ENCODE measurements at places on chromosomes 1 and 21.
A peak's percentile ranks its signal among the peaks of the same experiment; 100 is the strongest.

DNA sequence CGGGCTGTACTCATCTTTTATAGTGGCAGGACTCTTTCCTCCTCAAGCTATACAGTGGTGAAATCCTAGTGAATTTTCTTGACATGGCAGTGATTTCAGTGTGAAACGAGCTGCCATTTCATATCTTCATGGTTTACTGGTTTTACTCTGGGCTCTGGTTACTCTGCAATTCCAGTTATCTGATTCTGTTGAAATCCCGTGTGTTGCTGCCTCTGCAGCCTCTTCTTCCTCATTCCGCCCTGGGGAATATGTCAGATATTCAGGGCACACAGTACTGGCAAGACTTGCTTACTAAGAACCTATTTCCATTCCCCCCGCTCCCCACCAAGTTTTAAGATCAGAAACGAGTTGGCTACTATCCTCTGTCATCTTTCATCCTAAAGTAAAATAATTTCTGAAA, 7.9 kb upstream of the OR2B11 start:
- peaks cover 9% of the 10 kb centered on the region for H3K27me3 ChIP-seq
- H3K27ac ChIP-seq, result no peak overlapping the region
- H3K4me3 ChIP-seq, result no peak overlapping the region
- H3K36me3 ChIP-seq, result no peaks in the 10 kb centered on the region

GRCh38 chr1:248753708-248754280, 1.8 kb downstream of the LYPD8 start:
- no peak overlapping the region for H3K4me3 ChIP-seq
- peaks cover 14% of the 10 kb centered on the region for H3K4me1 ChIP-seq
- H3K27me3 ChIP-seq, result peaks cover 8% of the 10 kb centered on the region
- DNase-seq, result no peak

DNA sequence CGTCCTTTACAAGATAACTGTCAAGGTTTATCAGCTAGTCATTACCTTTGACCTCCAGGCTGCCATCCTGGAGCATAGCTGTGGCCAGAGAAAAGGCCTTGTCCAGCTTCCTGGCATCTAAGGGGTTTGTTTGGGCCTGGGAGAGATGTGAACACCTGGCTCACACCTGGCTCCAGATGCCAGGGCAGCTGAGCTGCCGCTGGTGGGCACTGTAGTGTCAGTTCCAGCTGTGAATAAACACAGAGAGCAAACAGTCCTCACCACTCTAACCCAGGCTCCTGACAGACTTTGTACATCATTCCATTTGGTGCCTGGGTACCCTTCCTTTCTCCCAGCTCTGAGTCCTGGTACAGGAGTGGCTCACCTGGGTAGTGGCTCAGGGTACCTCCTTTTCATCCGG, 14.3 kb upstream of the KCNA10 start:
- DNase-seq, result no peak
- no peaks in the 10 kb centered on the region for H3K27me3 ChIP-seq
- H3K36me3 ChIP-seq, result no peaks in the 10 kb centered on the region
- H3K4me3 ChIP-seq, result no peak overlapping the region
- H3K4me1 ChIP-seq, result no peaks in the 10 kb centered on the region

DNA sequence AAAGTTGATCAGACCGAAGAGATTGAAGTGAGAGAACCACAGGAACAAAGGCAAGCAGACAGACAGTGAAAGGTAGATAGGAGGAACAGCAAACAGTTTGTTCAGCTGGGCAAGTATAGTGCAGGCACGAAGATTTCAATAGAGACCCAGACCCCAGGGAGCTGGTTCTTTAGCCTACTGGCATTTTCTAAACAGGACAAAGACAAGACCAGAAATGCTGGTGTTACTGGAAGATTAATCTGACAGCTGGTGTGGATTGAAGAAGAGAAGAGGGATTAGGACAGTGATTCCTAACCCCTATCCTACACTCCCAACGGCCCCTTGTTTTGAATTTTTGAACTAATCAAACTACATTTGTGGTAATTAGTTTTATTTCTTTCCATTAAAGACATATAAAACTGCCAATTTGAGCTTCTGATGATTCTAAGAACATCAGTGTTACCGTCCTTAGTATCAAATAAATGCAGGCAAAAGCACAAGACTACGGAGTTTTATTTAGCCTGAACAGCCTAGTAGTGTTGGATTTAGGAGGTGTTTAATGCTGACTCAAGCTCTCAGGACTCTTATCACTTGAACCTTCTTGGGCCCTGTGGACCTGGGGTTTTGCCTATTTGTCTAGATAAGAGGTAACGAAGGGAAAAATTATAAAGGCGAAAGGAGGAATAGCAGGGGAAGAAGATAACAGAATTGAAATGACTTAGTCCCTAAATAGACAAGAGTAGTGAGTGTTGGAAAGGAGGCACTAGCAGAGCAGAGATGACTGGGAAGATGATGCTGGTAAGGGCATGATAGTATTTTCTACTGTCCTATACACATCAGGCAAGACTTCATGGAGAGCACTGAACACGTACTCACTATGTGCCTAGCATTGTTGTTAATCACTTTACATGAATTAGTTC, 2.0 kb downstream of the NPL start:
- H3K27me3 ChIP-seq, result no peaks in the 10 kb centered on the region
- H3K36me3 ChIP-seq, result peaks cover 15% of the 10 kb centered on the region
- no peak overlapping the region for H3K4me3 ChIP-seq
- no peak overlapping the region for H3K27ac ChIP-seq
- peaks cover 20% of the 10 kb centered on the region for H3K4me1 ChIP-seq

DNA sequence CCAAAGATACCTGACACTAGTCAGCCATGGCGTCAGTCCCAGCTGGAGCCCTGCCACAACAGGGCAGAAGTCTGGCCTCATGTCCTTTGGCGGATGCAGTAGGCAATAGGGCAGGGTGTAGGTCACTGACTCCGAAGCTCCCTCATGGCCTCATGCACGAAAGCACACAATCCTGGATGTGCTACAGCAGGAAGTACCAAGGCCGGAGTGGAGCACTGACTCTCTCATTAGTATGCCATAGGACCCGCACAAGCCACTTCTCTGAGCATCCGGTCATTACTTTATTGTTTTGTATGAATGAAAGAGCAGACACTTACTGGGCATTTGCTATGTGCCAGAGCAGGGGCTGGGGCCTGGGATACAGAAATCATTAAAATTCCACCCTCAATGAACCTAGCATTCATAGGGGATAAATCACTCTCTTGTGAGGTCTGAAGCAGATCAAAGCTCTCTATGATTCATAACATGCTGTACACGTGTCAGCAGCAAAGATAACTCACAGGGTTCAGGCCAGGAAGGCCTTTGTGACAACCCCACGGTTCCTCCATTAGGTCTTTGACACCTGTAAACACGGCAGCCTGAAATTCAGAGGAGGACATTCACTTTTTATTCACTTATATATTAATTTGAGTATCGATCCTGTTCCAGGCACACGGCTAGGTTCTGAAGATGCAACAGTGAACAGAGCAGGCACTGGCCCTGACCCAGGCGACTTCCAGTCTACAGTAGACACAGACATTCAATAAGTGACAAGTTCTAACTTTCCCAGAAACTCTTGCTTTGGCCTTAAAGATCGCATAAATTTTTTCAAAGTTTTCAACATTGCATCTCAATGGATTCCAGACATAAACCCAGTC, 357.9 kb upstream of the USP24 start:
- H3K27ac ChIP-seq, result no peak overlapping the region
- DNase-seq, result no peak
- no peak overlapping the region for H3K4me3 ChIP-seq
- peaks cover 12% of the 10 kb centered on the region for H3K27me3 ChIP-seq
- H3K4me1 ChIP-seq, result no peaks in the 10 kb centered on the region
- no peaks in the 10 kb centered on the region for H3K36me3 ChIP-seq

GRCh38 chr1:36223381-36223995, 755 bp upstream of the THRAP3 start:
- peaks cover 34% of the 10 kb centered on the region for H3K4me1 ChIP-seq
- DNase-seq, result no peak
- H3K27me3 ChIP-seq, result no peaks in the 10 kb centered on the region
- peak overlapping the region; percentile 97 for H3K4me3 ChIP-seq

DNA sequence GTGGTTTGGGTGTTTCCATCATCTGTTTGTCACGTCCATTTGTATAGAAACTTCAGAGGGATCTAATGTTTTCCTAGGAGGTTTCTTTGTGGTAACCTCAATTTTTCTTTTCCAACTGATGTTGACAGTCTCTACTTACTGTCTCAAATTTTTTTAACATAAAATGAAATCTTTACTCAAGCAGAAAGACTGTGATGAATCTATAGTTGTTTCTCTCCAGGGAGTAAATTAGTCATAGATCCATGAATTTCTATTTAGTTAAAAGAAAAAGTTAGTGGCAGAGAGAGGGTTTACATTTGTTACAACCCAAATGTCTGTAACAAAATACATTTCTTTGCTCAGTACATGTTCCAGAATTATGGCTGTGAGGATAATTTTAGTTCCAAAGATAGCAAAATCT, 161.6 kb downstream of the DISP1 start:
- H3K27me3 ChIP-seq, result no peaks in the 10 kb centered on the region
- no peak for DNase-seq
- H3K4me3 ChIP-seq, result no peak overlapping the region
- H3K4me1 ChIP-seq, result peaks cover 2% of the 10 kb centered on the region

DNA sequence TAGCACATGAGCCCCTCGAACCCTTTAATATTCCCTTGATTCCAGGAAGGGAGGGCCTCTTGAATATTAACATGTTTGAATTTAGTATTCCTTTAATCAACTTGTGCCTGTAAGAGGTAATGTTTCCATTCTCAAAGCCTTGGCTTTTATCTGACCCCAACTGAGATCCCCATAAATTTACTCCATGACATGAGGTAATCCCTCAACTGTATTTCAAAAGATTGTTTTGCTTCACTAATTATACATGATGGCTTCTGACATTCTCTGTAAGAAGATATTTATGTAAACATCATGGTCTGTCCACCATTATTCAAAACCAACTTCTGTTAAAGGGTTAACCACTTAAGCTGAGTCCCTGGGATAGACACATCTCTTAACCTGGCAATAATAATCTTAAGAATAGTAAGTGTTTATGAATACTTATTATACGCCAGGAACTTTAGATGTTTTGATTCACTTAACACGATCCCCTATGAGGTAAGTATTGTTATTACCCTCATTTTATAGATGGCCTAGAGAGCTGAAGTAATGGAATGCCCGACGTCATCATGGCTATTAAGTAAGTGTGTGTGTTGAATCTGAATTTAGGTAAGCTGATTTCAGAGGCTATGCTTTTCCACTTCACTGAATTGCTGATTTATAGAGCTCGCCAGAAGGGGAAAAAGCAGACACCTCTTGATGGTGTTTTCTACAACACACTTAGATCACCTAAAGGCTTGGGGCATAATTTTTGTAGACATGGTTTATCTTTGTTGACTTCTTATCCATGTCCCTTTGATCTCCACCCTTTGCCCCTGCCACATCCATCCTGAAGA, 11.1 kb downstream of the KRTAP19-1 start:
- no peak overlapping the region for H3K4me3 ChIP-seq
- H3K27ac ChIP-seq, result no peak overlapping the region
- peaks cover 3% of the 10 kb centered on the region for H3K27me3 ChIP-seq
- DNase-seq, result no peak
- H3K4me1 ChIP-seq, result no peaks in the 10 kb centered on the region

Measured in activated T-cell treated with anti-CD3 and anti-CD28 coated beads, Interleukin-2, amount 50 U/mL, for 24 hours (primary cell).